Natural killer cell (primary cell): ENCODE measurements at places on chromosomes 6 and 20. TPM values are rescaled to one million over a fixed set of nuclear protein-coding genes. Genes with fewer than 3 reads are reported as not detected.

Gene CUTA
- 186 TPM for total RNA-seq

Gene DOP1A
- 23.5 TPM for total RNA-seq

Gene FLRT3
- not detected for total RNA-seq

GRCh38 chr6:144296973-144297372, 11.8 kb downstream of the UTRN start:
- H3K36me3 ChIP-seq = peaks cover 22% of the 10 kb centered on the region
- no peak for DNase-seq
- no peaks in the 10 kb centered on the region for H3K4me1 ChIP-seq
- no peak overlapping the region for H3K4me3 ChIP-seq

Gene CST7
- total RNA-seq = 590 TPM

DNA sequence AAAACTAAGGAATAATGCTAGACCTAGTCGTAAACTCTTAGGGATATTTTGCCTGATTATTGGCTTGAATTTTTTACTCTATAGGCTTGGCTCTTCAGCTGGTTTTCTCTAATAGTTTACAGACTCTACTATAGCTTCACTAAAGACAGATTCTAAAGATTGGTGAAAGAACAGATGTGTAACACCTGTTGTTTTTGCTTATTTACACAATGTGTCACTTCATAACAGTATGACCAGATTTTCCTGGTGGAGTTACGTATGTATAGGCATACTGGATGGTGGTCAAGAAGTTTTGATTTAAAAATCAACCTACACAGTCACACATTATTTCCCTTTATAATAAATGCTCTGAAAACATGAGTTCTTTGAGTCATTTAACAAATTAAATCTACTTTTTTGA, 4.8 kb downstream of the COL19A1 start:
- no peak overlapping the region for H3K4me3 ChIP-seq
- peaks cover 17% of the 10 kb centered on the region for H3K27me3 ChIP-seq
- DNase-seq = no peak
- H3K27ac ChIP-seq = no peak overlapping the region
- H3K4me1 ChIP-seq = peaks cover 13% of the 10 kb centered on the region

DNA sequence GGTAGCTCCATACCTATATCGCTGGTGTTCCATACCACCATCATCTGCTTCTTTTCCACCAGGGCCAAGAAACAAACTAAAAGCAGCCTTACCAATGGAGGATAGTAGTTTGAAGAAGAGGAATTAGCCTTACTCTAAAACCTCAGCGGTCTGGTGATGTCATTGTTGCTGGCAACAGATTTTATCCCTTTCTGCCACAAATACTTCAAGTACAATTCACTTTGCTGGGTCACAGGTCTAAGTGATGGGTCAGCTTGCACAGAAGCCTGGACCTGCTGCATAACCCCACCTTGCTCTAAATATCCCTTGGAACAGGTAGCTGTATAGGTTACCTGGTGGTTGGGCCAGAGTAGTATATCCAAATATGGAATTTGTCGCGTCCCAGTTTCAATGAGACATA, 53.2 kb upstream of the THEMIS start:
- no peaks in the 10 kb centered on the region for H3K27me3 ChIP-seq
- peaks cover 18% of the 10 kb centered on the region for H3K4me1 ChIP-seq
- no peak overlapping the region for H3K4me3 ChIP-seq

DNA sequence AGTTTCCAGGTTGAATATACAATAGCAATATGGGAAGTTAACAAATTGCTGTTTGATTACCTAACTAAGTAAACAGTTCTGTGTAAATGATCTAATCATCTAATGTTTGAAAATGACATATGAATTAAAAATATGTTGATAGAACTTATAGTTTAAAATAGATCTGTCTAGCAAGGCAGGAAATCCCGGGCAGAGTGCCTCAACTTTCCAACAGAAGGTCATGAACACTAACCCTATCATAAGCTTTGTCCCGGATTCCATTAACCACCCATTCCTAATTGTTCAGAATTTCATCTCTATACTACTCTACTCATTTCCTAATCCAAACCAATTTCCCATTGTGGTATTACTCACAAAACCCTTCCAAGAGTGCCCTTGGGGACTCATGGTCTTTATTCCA, 10.2 kb downstream of the TAAR1 start:
- no peak for DNase-seq
- no peak overlapping the region for H3K4me3 ChIP-seq
- H3K27me3 ChIP-seq = no peaks in the 10 kb centered on the region
- H3K4me1 ChIP-seq = peaks cover 2% of the 10 kb centered on the region

- H3K36me3 ChIP-seq = no peaks in the 10 kb centered on the region
- peaks cover 8% of the 10 kb centered on the region for H3K4me1 ChIP-seq
- H3K27ac ChIP-seq = peak overlapping the region; percentile 23
- DNase-seq = no peak
Measured at GRCh38 chr6:110810896-110811586, 4.2 kb downstream of the CDK19 start.

DNA sequence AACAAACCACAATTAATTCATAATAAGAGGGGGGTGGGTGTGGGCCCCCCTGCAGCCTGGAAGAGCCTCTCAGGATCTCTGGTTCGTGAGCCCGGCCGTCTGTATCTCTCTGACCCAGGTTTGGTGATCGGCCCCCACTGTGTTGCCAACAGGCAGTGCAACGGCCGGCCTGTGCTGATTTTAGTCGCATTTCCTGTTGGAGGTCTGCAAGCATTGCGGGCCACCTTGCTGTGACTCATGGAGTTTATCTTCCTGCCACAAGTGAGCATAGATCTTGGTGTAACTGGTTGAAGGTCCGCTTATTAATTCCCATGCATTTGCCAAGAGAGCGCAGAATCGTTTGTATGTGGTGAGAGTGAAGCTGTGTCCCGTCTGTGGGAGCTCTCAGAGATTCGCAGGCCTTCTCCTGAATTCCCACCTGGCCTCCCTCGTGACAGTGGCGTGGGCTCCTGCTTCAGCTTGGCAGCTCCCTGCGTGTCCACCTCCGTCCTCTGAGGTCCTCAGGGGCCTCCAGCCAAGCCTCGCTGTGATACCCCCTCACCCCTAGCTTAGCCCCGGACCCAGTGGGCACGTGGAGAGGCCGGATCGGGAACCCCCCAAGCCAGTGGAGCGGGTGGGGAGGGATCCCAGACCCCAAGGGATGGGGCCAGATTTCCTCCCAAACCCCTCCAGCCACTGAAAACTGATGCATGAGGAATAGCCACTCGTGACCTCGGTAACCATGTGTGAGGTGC, 269.8 kb downstream of the CDH4 start:
- H3K27ac ChIP-seq = no peak overlapping the region
- no peaks in the 10 kb centered on the region for H3K27me3 ChIP-seq
- no peaks in the 10 kb centered on the region for H3K36me3 ChIP-seq
- no peak for DNase-seq
- no peaks in the 10 kb centered on the region for H3K4me1 ChIP-seq
- H3K4me3 ChIP-seq = no peak overlapping the region

DNA sequence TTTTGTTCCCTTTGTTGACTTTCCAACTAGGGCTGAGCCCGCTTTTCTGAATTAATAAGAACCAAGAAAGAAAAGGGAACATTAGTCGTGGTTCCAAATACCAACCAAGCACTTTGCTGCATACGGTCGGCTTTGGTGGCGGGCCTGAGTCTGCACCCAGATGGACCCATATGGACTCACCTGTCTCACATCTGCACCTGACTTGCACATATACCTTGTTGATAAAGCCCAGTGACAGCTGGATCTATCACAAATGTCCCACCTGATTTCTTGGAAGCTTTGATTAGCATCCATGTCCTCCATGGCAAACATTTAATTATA, 39.0 kb downstream of the TPD52L1 start:
- H3K36me3 ChIP-seq = no peaks in the 10 kb centered on the region
- no peak for DNase-seq
- H3K4me1 ChIP-seq = peaks cover 6% of the 10 kb centered on the region
- H3K27me3 ChIP-seq = no peaks in the 10 kb centered on the region

DNA sequence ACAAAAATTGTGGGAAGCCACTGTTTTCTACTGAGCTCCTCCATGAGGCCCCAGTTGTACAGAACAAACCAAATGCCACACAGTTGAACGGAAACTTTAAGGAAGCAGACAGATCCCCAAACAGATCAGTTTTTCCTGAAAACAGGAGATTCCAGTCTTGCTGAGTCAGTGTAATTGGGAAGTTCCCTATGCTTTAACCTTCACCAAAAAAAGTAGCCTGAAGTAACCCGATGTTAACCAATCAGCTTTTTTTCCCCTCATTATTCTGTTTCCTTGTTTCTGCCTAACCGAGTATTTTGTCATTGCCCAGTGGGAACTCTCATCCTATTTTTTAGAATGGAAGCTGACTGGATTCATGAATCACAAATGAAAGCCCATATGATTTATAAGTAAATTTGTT, 36.7 kb downstream of the MARCKS start:
- no peak for DNase-seq
- H3K27me3 ChIP-seq = no peaks in the 10 kb centered on the region
- H3K36me3 ChIP-seq = no peaks in the 10 kb centered on the region
- H3K4me1 ChIP-seq = no peaks in the 10 kb centered on the region
- H3K4me3 ChIP-seq = no peak overlapping the region

- peaks cover 44% of the 10 kb centered on the region for H3K36me3 ChIP-seq
- no peak overlapping the region for H3K4me3 ChIP-seq
- DNase-seq = no peak
- H3K27ac ChIP-seq = no peak overlapping the region
- no peaks in the 10 kb centered on the region for H3K27me3 ChIP-seq
Measured at GRCh38 chr6:30311101-30311500, 15.6 kb upstream of the TRIM39 start.

Gene SRMS
- total RNA-seq = 0.16 TPM

DNA sequence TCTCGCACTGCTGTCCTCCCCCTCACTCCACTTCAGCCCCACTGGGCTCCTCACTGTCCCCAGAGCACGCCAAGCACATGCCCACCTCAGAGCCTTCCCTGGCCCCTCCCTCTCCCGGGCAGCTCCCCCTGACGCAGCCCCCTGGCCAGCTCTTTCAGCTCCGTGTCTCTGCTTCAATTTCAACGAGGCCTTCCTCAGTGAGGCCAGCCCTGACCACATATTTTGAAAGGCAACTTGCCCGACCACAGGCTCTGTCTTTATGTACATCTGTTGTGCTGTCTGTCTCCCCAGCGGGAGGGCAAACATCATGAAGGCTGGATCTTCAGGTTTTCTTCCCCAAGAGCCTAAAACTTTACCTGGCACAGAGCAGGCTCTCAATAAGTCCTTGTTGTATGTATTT, 44.6 kb downstream of the JPH2 start:
- no peaks in the 10 kb centered on the region for H3K27me3 ChIP-seq
- no peak overlapping the region for H3K4me3 ChIP-seq
- DNase-seq = no peak
- H3K4me1 ChIP-seq = no peaks in the 10 kb centered on the region

- peaks cover 4% of the 10 kb centered on the region for H3K27me3 ChIP-seq
- H3K36me3 ChIP-seq = no peaks in the 10 kb centered on the region
- no peak overlapping the region for H3K4me3 ChIP-seq
- H3K4me1 ChIP-seq = no peaks in the 10 kb centered on the region
- H3K27ac ChIP-seq = no peak overlapping the region
Measured at GRCh38 chr6:117393045-117393444, 32.7 kb downstream of the ROS1 start.

GRCh38 chr20:56179051-56179450, 69.5 kb upstream of the MC3R start:
- H3K36me3 ChIP-seq = no peaks in the 10 kb centered on the region
- H3K27ac ChIP-seq = no peak overlapping the region
- no peaks in the 10 kb centered on the region for H3K4me1 ChIP-seq
- H3K4me3 ChIP-seq = no peak overlapping the region
- peaks cover 4% of the 10 kb centered on the region for H3K27me3 ChIP-seq
- no peak for DNase-seq

Gene HCK
- total RNA-seq = 12.4 TPM

Gene TREML1
- 1.4 TPM for total RNA-seq

Gene SIM1
- not detected for total RNA-seq

- no peak overlapping the region for H3K4me3 ChIP-seq
- H3K27me3 ChIP-seq = no peaks in the 10 kb centered on the region
- no peak for DNase-seq
- no peak overlapping the region for H3K27ac ChIP-seq
- H3K36me3 ChIP-seq = no peaks in the 10 kb centered on the region
- H3K4me1 ChIP-seq = no peaks in the 10 kb centered on the region
Measured at GRCh38 chr6:40880906-40881305, 158.1 kb downstream of the UNC5CL start.

Gene GABRR1
- not detected for total RNA-seq

DNA sequence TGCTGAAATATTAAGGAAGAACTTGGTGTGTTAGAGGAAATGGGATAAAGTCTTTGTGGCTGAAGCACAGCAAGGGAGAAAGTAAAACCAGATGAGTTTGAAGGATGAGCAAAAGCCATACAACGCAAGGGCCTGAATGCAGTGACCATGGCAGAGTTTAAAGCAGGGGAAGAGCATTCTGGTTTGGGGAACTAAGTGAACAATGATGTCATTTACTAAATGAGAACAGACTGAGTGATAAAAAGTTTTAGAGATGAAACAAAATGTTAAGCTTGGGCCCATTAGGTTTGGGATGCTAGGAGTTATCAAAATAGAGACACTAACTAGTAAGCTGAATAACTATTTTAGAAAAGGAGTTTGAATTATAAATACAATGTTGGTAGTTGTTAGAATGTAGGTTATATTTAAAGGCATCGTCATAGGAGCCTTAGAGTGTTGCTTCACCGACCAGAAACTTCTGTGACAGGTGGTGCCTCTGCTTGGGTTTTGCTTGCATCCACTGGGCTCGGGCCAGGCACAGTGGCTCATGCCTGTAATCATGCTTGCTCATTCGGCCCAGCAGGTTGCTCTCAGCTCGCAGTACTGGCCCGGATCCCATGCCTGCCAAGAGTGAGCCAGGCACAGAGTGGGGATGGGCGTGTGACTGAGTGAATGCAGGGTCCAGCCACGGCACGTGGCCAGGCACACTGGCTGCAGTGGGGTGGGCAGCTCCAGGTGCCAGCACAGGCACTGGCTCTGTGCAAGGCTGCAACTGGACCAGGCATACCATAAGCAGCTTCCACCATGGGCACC, 37.4 kb upstream of the OPRM1 start:
- H3K36me3 ChIP-seq = no peaks in the 10 kb centered on the region
- no peaks in the 10 kb centered on the region for H3K27me3 ChIP-seq
- no peak overlapping the region for H3K4me3 ChIP-seq
- no peaks in the 10 kb centered on the region for H3K4me1 ChIP-seq
- H3K27ac ChIP-seq = no peak overlapping the region

DNA sequence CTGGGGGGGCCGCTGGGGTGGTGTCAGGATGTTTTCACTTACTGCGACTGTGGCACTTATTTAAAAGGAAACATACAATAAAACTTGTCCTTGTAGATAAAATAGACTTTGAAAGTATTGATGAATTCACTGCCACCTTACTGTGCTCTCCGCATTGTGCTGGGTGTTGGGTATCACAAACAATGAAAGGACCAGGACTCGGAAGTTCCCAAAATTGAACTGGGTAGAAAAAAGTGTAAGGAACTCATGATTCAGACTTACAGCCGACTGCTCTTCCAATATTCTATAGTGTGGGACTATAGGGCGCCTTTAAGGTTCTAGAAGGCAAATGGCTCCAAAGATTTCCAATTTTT, 32.1 kb upstream of the ID4 start:
- peaks cover 3% of the 10 kb centered on the region for H3K27me3 ChIP-seq
- no peak overlapping the region for H3K4me3 ChIP-seq
- DNase-seq = no peak
- no peak overlapping the region for H3K27ac ChIP-seq
- peaks cover 5% of the 10 kb centered on the region for H3K4me1 ChIP-seq
- no peaks in the 10 kb centered on the region for H3K36me3 ChIP-seq

GRCh38 chr6:28633445-28634215, 107.9 kb downstream of the GPX5 start:
- no peaks in the 10 kb centered on the region for H3K4me1 ChIP-seq
- no peak for DNase-seq
- no peak overlapping the region for H3K4me3 ChIP-seq
- peaks cover 36% of the 10 kb centered on the region for H3K27me3 ChIP-seq

GRCh38 chr6:157034436-157035230, 257.5 kb downstream of the ARID1B start:
- no peak overlapping the region for H3K4me3 ChIP-seq
- DNase-seq = no peak
- H3K27ac ChIP-seq = no peak overlapping the region
- peaks cover 4% of the 10 kb centered on the region for H3K4me1 ChIP-seq
- no peaks in the 10 kb centered on the region for H3K27me3 ChIP-seq
- H3K36me3 ChIP-seq = peaks cover 2% of the 10 kb centered on the region
